ENCODE measurements at places on chromosomes 12 and 14.

DNA sequence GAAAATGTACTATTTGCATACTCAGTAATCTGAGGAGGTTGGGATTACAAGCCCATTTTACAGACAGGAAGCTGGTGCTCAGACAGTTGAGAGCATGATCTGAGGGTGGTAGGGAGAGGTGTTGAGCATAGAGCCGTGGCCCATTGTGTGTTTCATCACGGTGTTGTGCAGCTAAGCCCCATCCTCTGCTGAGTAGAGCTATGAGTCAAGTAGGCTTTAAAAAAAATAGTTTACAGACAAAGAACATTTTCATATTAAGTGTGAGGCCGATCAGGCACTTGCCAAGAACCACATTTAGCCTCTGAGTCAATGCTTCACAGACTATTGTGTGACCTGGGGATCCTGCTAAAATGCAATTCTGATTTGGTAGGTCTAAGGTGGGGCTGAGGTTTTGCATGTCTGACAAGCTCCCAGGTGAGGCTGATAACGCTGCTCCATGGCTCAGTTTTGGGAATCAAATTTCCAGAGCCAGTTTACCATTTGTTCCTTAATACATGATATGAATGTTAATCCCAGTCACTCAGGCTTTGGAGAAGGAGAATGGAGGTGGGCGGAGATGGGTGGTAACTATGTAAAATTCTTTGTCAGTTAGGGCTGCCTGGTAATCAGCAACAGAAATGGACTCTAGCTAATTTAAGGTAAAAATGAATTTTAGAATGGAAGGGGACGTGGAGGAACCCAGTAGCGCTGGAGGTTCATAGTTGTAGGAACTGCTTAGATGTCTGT is 22.2 kb downstream of the ZNF664 start:
- DNase-seq = no peak

DNA sequence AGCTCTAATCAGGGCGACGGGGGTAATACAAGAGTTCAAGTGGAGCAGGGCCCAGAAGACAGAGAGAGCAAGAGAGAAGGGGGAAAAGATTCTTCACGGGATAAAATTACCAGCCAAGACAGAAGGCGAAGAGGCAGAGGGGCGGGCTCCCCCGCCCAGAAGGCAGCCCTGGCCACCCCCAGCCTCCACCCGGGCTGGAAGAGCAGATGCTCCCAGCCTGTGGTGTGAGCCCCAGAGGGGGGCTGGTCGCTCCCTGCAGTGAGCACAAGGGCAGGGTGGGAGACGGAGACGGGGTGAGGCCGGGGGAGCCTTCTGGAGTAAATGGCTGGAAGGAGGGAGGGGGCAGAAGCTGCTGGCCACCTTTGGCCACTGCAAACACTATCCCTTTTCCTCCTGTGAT is 1035.6 kb downstream of the VRK1 start:
- DNase-seq = no peak

GRCh38 chr12:47888153-47888819 is 16.5 kb downstream of the VDR start:
- no peak for DNase-seq

DNA sequence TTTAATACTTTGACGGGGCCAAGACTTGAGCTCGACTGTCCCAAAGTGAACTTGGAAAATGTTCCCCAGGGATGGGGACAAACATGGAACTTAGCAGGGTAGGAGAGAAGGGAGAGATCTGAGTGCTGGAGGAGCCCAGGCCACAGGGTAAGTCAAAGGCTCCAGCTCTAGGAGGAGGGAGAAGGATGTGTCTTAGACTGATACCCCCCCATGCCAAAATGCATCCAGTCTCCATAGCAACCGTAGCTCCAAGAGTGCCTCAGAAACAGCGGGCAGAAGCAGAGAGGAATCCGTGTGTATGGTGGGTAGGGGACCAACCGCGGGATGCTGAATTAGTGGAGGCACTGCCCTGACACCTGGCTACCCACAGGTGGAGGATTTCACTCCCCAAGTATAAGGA is 845 bp upstream of the AGAP2 start:
- DNase-seq = no peak

DNA sequence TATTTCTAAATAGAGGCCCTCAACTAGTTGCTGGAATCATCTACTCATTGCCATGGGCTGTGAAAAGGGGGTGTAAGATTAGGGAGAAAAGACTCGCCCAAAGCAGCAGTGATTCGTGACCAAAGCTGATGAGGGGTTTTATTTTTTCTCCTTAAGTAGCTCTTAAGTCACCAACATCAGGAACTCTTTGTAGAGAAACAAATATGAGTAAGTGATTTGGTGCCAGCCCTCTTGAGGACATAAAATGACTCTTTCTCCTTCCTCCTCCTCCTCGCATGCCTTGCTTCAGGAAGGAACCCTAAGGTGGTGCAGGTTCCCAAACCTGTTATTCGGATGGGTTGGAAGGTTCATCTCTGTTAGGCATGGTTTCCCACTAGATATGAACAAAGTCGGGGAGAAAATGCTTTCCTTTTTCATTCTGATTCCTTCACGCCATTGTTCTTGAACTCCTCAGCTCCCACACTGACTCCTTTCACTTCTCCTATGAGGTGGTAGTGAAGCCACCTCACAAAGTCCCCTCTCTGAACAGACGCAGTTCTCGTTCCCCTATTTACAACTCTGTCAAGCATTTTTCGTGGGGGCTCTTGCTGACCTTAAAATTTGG is 113.4 kb downstream of the ETV6 start:
- DNase-seq = no peak

DNA sequence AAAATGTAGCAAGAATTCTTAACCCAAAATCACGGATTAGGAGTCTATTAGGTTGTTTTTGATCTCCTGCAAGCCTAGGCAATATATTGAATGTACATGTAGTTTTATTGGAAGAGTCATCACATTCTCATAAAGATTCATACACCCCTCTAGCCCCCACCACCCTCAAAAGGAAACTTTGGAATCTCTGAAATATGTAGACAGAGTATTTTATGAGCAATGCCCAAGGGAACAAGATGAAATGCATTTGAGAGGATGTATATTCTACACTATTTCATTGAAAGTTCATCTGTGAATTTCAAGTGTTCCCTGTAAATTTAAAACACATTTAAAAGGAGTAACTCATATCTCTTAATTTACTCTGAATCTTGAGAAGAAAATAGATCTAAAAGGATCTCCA is 103.7 kb downstream of the SYT1 start:
- no peak for DNase-seq

DNA sequence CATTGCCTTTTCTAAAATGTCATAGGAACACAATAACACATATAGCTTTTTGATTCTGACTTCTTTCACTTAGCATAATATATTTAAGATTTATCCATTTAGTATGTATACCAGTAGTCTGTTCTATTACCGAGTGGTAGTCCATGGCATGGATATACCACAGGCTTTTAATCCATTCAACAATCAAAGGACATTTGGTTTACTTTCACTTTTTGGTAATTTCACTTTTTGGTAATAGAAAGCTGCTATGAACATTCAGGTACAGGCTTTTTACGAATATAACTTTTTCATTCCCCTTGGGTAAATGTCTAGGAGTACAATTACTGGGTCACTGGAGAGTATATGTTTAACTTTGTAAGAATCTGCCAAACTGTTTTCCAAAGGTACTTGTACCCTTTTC is 100.7 kb upstream of the PRICKLE1 start:
- DNase-seq = no peak

GRCh38 chr12:64682572-64683277 is 72.4 kb downstream of the RASSF3 start:
- DNase-seq = peak; percentile 34

DNA sequence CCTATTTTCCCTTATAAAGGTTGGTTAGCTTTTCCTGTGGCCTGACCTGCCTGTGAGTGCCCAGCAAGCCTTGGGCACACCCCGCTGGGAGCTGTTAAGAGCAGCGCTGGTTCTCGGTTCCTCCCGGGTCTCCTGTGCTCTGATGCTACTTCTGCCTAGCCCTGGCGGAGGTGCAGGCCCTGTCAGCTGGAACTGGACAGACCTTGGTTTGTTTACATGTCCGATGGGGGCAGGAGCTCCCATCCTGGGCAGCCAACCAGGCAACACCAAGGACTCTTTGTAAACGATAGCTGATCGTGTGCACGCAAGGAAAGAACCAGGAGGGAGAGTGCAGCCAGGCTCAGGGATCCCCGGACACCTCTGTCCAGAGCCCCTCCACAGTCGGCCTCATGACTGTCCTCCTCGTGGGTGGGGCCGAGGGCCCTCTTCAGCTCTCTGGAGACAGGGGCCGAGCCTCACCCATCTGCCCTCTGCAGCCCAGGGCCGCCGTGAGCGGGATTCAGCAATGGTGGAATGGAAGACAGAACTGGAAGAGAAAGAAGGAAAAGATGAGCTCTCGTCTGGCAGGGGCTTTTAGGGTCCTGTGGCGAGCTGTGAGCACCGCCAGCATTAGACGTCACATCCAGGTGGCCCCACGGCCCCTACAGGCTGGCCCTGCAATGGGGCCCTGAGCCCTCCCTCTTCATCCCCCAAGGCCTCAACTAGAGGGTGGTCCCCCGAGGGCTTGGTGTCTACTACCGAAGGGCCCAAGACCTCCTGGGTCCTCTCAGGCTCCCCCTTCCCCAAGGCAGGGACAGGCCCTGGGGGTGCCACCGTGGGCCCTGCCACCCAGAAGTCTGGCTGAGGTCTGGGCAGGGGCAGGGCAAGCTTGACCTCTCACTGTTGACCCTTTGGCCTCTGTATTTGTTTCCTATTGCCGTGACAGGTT is 12.3 kb downstream of the TNFAIP2 start:
- no peak for DNase-seq

- DNase-seq = no peak
Measured at GRCh38 chr14:101505236-101505970, 55.9 kb upstream of the DIO3 start.

- no peak for DNase-seq
Measured at GRCh38 chr14:86639146-86639545, 1109.2 kb downstream of the FLRT2 start.

DNA sequence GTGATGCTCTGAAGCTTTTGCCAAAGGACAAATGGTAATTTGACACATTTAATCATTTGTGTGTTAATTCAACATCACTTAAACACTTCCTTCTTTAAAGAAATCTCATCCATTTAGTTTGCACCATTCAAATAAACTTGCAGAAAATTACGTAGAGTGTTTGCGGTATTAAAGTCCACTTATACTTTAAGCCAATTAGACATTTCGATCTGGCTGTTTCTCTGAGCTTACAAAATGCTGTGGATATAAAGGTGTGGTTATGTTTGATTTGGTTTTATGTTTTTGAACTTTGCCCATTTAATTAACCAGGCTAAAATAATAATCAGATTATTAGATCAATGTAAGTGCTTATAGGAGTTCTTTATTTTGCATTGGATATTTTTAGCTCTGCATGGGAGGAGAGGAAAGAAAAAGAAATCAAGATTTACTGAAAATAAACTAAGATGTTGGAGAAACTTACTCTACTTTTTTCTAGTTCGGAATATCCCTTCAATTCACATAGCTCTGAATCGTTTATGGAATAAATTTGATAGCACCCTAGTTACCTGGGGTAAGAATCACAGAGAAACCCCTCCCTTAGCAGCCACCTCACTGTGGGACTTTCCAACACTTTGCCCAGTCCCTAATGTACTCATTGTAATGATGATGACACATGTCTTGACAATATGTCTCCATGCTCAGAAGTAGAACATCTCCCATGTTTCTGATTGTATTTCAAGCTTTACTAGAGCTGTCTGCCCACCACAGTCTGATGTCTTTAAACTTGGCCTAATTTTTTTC is 268.0 kb downstream of the BTG1 start:
- DNase-seq = no peak

GRCh38 chr12:26185532-26186320 is 9.6 kb upstream of the SSPN start:
- DNase-seq = no peak

DNA sequence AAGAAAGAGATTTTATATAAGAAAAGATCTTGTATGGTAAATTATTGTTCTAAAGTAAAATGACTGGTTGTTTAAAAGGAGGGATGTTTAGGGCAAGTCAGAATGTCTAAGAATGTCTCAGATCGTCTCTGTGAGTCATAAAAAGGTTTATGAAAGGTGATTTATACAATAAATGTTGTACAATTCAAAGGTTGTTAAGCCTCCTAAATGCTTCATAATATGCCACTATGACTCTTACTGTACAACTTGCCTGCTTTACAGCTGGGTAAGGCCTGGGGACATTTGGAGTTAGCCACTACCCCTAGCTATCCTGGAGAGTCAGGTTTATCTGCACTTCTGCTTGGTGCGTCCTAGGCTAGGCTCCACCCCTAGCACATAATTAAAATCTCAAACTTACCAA is 927.4 kb downstream of the FSCB start:
- DNase-seq = no peak

DNA sequence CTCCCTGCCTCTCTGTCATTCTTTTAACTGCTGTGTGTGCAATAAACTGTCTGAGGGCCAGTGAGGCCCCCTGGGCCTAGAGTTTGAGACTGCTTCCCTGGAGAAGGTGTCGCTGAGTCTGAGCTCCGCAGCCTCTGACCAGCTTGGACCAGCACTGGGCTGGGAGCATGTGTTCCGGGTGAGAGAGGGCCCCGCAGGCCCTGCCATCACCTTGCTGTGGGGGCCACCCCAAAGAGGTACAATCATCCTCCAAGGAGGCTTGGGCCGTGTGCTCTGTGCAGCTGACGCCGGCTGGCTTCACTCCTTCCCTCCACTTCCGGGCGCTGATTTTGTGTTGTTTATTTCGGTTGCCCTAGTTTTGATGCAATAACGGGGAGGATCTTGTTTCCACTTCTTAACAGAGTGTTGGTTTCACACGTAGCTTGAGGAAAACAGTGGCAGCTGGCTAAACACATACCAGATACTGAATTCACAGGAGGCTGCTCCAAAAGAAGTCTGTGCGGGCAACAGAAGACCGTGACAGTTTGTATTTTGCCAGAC is 121.6 kb downstream of the TMEM132C start:
- peak; percentile 39 for DNase-seq

DNA sequence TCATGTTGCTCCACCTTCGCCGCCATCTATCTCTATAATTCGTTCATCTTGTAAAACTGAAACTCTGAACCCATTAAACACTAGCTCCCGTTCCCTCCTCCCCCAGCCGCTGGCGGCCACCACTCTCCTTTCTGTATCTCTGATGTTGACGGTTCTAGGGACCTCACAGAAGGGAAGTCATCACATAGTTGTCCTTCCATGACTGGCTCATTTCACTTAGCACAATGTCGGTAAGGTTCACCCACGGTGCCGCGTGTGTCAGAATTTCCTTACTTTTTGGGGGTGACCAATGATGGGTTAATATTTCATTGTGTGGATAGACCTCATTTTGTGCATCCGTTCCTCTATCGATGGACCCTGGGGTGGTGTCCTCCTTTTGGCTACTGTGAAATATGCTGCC is 2.0 kb upstream of the CACNA2D4 start:
- no peak for DNase-seq

DNA sequence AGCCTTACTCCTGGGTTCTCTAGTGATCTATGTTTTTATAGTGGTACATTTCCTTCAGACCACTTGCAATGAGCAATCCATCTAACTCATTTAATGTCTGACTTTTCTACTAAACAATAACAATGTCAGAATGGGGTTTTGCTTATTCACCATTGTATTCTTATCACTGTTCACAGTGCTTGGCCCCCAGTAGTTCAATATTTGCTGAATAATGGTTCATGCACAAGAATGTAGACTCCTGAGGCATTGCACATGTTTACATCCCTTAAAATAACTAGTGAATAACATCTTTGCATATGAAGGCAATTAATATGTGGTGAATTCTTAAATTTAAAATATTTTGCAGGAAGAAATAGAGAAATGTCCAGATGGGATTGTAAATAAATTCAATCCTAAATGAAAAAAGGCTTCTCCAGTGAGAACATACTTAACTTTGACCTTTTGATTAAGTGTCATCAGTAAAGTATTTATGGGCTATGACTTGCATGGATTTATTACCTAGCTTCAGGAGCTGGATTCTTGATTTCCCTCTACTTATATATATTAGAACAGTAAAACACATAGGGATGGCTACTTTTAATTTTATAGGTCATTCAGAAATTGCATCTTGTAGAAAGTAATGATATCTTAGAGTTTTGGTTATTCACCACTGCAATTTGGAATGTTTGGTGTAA is 3.4 kb downstream of the CCER1 start:
- DNase-seq = no peak
